ENCODE measurements at places on chromosomes 3 and 15. TPM values are rescaled to one million over a fixed set of nuclear protein-coding genes. Genes with fewer than 3 reads are reported as not detected.

Gene CKMT1B
- 7.6 TPM for total RNA-seq

Gene COL6A5
- total RNA-seq, result not detected

Gene VPS18
- total RNA-seq, result 75.8 TPM

Gene CPNE4
- total RNA-seq, result not detected

Gene ROBO1
- total RNA-seq, result 0.25 TPM

Gene PLA2G4F
- total RNA-seq, result 11.7 TPM

Gene ITIH1
- 0.08 TPM for total RNA-seq

Gene CASR
- total RNA-seq, result not detected

Data from HT-29 (cell line).